Activated naive CD4-positive, alpha-beta T cell treated with anti-CD3 and anti-CD28 coated beads for 36 hours (primary cell): ENCODE measurements at places on chromosomes 13 and 19. TPM values are rescaled to one million over a fixed set of nuclear protein-coding genes. Genes with fewer than 3 reads are reported as not detected.

GRCh38 chr13:73450583-73450982 is 391.8 kb downstream of the KLF5 start:
- DNase-seq = no peak

GRCh38 chr19:6204866-6205723 is 69.6 kb downstream of the ACSBG2 start:
- no peak for DNase-seq

PCDH17 gene
- total RNA-seq = not detected

- DNase-seq = no peak
Measured at GRCh38 chr13:111130116-111130508, 15.0 kb downstream of the ARHGEF7 start.

- DNase-seq = no peak
Measured at GRCh38 chr19:16589917-16590316, 17.7 kb upstream of the SLC35E1 start.

- no peak for DNase-seq
Measured at GRCh38 chr19:4930664-4931063, 21.4 kb downstream of the UHRF1 start.

RANBP3 gene
- 77.9 TPM for total RNA-seq

DNA sequence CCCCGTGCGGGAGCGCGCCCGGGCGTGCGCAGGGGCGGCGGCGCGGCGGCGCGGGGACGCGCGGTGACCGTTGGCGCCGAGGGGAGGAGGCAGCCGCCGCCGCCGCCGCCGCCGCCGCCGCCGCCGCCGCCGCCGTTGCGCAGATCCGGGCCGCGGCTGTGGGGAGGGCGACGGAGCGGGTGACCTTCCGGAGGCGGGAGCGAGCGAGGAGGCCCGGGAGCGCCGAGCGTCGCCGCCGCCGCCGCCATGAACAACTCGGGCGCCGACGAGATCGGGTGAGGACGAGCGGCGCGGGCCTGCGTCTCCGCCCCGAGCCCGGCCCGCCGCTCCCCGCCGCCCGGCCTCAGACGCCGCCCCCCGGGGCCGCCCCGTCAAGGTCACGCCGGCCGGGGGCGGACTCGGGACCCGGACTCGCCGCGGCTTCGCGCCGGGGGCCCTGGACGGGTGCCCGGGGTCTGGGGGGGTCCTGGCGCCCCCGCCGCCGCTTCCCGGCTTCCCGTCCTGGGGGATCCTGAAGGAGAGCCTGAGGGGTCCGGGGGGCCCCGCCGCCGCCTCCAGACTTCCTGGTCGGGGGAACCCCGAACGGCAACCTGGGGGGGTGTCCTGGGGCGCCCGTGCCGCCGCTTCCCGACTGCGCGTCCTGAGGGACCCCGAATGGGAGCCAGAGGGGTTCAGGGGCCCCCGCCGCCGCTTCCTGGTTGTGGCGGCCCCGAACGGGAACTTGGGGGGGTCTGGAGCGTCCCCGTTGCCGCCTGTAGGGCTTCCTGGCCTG is at the start of gene DAZAP1:
TSS of gene DAZAP1 (plus strand) at position 59 of the 772 bp plus-strand sequence. CDS start at position 247, 188 bp downstream.
- peak; percentile 31 for DNase-seq

DNA sequence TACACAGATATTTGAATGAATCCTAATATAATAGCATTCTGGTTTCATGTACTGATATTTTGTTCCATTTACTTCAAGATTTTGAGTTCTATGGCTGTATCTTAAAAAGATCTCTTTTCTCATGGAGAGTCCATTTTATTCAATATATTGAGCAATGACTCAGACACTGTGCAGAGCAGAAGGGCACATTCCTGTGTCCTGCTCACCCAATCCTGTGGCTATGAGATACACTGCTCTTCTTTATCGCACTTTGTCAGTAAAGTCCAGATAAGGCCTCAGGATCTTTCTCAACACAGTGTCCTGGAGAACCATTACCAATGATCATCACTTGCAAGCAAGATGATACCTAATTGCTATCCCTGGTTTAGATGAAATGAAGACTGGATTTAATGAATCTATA is 155.0 kb downstream of the CYSLTR2 start:
- no peak for DNase-seq

DNA sequence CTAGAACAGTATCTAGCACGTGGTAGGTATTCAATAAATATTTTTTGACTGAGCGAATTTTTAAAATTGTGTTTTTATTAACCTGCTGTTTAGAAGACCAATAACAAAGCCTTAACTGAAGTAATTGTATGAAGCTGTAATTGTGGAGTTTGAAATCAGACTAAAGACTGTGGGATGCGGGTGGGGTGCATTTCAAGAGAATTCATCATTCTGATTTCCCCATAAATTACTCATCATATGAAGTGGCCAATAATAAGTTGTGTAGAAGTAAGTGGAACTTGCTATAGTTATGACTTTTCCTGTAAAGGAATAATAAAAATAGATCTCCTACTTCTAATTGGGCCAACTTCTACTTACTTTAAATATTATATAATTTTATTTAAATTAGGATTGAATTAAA is 449.3 kb downstream of the PCDH9 start:
- DNase-seq = no peak

DNA sequence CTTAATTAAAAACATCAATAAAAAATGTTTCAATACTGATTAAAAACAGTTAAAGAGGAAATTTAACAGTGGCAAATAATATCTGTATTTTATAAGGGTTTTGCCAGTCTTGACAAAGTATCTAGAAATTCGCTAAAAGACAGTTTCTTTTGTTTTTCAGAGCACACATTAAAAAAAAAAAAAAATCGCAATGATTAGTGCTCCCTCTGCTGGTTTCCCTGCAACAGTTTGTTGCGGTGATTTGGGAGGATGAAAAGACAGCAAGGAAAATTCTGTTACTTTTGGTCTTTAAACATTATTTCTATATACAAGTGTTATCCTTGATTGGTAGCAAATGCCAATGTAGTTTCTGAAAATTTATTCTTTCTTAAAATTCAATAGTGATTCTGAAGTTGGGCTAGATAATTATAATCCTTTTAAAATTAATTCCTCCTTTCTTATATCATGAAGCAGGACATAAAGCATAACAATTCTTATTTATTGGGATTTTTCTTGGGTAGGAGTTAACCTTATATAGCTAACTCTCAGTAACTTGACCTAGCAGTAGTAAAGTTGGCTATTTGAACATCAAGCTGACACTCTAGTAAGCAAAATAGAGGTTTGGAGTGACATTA is 23.1 kb upstream of the SPRY2 start:
- no peak for DNase-seq

CEACAM8 gene
- not detected for total RNA-seq
